ENCODE measurements at places on chromosomes 2 and 18.

DNA sequence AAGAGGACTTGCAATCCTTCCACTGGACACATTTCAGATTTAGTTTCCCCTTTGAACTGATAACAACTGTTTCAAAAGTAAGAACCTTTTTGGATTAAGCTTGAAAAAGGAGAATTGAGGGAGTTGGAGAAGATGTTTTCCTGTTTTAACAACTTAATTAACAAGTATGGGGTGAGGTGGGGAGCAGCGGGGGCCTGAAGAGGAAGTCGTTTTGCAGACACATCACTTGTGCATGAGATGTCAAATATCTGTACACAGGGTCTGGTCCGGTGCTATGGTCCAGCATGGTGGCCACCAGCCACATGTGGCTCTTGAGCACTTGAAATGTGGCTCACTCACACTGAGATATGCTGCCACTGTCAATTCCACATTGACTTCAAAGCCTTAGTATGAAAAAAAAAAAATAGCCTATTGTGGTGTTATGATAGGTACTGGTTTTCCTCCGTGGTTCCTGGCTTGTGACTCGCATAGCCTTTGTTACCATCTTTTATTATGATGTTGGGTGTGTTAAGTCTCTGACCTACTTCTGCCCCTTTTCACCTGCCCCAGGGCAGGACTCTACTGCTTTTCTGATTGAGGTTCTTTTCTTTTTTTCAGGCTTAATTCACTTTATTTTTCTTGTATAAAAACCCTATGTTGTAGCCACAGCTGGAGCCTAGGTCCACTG lies 205.5 kb downstream of the BCL2 start:
- peak; percentile 61 for DNase-seq

DNA sequence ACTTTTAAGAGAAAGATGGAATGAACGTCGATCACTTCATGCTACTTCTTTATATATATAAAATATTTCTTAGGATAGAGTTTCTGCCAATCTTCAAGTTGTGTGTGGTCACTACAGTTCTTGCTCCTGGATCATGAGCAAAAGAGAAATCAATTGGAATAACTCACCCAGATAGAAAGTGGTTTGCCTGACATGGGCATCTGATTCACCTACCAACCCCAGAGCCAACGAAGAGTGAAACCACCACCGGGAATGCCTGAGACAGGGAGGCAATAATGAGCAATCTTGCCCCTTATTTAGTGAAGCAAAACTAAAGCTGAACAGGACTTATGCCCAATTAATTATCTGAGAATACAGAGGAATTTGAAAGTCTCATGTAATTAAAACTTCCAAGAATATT lies 250.2 kb upstream of the REG3G start:
- no peak for DNase-seq

DNA sequence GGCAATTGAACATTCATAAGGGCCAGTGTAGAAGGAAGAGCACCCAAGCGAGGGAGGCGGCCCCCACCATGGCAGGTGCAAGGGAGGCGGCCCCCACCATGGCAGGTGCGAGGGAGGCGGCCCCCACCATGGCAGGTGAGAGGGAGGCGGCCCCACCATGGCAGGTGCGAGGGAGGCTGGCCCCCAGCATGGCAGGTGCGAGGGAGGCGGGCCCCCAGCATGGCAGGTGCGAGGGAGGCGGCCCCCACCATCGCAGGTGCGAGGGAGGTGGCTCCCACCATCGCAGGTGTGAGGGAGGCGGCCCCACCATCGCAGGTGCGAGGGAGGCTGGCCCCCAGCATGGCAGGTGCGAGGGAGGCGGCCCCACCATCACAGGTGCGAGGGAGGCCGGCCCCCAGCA lies 24.7 kb upstream of the GPC1 start:
- DNase-seq = no peak

- no peak for DNase-seq
Observed at GRCh38 chr2:15584767-15585469, 6.8 kb upstream of the DDX1 start.

DNA sequence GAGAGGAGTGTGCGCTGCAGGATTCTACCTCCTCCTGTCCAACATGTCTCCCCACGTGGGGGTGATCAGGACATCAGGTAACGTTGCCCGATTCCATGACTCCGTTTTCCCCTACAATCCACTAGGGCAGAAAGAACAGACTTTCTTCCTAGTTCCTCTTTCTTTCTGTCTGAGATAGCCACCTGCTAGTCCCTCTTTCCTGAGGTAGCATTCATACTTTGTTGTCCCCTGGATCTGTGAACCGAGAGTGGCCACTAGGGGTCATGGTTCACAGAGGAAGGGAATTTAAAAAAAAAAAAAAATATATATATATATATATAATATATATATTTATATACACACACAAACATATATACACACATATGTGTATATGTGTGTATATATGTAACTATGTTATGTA lies 210.0 kb upstream of the ZNF521 start:
- DNase-seq = peak; percentile 25

GRCh38 chr18:623761-624620 lies 27.2 kb downstream of the CLUL1 start:
- DNase-seq = peak; percentile 70

DNA sequence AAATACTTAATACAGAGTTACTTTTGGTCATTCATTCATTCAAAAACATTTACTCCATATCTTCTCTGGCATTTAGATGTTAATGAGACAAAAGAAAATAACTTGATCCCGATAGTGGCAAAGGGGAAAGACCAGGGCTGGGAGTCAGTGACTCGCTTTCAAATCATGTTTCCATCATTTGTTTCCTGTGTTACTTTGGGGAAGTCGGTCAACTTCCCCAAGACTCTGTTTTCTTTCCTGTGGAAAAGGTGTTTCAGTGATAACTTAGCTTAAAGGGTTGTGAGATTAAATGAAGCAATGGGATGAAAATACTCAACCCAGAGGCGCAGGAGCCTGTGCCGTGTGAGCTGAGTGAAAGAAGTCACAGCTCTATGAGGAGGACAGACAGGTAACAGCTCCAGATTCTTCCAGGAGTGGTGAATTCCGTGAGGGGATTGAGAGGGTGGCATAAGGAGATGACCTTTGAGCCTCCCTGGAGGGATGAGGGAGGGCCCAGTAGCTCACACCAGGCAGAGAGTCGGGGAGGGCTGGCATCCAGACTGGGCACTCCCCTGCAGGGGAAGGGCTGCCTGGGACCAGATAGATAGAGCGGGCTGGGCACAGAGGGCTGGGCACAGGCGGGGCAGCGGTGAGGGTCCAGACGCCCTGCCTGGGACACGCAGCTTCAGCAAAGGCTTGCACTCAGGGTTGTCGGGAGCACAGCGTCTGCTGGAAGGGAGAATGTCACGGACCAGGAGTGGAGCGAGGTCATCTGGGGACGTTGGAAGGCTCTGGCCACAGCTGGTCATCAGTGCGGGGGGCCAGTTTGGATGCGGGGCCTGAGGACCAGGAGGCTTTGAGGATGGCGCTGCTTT lies 70.1 kb downstream of the TSHZ1 start:
- no peak for DNase-seq

DNA sequence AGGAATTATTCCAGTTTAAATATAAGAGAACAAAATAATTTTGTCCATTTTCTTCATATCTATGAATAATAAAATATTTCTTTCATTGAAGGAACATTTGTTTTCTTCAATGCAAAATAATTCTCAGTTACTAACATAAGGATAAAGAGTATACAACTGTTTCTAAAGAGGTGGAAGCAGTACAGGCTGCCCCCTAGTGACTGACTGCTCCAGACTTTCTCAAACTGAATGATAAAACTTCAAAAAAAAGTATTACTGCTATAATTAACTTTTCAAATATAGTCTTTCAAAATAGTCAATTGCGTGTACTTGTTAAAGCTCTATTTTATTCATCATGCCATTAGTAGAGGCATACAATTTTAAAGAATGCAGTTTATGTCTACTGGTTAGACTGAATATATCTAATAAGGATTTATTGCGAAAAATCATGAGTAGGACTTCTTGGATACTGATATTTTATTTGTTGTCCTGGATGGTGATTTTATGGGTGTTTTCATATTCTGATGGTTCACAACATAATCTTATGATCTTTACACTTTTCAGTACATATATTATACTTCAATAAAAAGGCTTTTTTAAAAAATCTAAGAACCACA lies 100.1 kb downstream of the WDPCP start:
- DNase-seq = peak; percentile 45

GRCh38 chr2:59259913-59260312 lies 1018.8 kb upstream of the FANCL start:
- DNase-seq = no peak

DNA sequence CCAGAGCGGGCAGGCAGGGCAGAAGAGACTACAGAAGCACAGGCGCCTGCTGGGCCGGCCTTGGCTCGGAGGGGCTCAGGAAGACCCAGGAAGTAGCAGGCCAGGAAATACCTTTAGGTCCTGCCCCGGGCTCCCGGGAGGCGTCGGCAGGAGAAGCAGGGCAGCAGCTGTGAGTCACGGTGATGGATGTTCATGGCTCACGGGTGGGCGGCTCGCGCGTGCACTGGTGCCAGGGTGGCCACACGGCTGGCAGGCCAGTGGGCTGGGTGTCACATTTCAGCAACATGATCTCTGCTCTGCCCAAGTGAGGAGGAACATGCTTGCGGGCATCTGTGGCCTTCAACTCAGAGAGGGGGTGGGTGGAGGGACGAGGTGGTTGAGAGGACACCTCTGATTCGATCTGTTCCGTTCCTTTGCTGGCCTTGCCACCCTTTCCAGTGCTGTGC lies 139.3 kb downstream of the KLHL29 start:
- DNase-seq = no peak

GRCh38 chr2:27085673-27086089 lies 891 bp upstream of the KHK start:
- DNase-seq = peak; percentile 76

DNA sequence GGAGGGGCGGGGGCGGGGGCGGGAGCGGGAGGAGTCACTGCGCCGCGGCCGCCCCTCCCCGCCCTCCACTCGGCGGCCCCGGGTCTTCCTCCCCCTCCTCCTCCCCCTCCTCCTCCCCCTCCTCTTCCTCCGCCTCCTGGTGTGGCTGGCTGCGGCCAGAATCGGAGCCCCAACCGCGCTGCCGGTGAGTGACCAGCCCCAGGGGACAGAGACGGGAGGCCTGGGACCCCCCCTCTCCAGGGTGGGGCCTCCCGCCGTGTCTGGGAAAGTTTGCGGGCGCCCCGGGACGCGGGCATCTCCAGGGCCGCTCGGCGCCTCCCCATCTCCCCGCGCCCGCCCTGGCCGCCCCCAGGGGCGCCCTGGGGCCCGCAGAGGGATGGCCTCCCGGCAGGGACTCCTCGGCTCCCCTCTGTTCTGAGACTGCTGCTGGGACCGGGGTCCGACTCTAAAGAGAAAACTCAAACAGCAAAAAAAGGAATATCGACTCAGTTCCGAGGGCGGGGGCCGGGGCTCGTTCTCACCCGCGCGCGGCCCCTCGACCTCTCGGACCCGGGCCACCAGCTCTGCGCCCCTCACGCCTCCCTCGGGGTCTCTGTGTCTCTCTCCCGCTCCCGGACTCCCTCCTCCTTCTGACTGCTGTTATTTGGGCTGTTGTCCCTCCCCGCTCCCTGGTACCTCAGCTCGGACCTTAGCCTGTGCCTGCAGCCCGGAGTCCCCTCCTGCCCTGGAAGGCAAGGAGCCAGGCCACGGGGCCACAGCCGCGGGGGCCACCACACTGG lies at the start of gene STON1:
Gene STON1 (plus strand): TSS at position 122 of the 779 bp plus-strand sequence. CDS start 50,480 bp downstream, outside the sequence.
- peak; percentile 65 for DNase-seq

DNA sequence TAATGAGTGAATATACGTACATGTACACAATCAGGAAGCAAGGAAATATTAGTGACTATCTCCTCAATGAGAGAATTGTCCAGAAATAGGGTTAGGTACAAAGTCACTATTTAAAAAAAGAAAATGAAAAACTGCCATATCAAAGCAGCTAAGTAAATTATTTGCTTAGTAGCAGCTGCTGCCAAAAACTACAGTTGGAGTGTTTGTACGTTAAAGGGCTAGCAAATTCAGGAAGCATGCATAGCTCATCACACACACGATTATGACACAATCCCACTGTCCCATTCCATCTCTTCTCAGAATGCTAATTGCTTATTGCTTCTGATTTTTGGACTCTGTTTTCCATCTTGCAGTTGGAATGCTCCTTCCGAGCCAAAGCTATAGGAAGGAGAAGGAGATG lies 2012.5 kb upstream of the LRRTM1 start:
- DNase-seq = no peak

DNA sequence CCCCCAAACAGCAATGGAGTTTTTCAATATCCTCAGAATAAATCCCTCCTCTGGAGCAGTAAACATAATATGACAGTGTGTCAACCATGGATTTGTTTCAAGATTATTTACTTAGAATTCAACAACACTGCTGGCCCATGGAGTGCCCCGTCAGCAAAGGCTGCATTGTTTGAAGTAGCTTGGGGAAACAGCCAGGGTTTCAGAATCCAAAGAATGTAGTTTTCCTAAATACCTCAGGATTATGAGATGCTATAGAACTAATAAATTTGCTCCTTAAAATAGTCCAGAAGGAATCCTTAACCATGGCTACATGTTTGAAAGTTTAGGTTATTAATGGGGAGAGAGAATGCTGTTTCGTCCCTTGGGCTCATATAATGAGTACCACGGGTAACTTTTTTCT lies 13.1 kb upstream of the CETN1 start:
- DNase-seq = no peak

DNA sequence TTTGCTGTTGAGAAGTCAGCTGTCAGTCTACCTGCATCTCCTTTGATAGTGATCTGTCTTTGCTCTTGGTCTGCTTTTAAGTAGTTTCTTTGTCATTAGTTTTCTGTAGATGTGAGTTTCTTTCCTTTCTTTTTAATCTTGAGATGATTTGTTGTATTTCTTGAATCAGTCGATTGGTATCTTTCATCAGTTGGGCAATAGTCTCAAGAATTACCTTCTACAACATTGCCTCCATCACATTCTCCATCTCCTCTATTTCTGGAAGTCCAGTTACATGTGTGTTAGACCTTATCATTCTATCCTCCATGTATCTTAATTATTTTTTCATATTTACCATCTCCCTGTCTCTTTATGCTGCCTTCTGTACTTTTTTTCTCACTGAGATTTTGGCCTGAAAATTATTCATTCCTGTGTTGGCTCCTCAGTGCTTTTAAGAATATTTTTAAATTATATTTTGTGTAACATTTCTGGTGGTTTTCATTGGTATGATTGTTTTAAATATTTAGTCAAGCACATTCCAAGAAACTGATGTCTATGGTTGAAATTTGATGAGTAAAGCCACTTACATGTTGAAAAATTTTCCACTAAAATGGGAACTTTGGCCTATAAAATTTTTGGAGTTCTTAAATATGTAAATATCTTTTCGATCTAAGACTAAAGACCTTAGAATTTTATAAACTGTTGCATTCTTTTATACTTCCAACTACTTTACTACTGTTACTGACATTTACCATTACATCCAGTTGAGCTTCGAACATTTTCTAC lies 239.5 kb upstream of the MGAT5 start:
- DNase-seq = no peak
